Smooth muscle cell of trachea (primary cell): ENCODE measurements at places on chromosomes 16 and 17. TPM values are rescaled to one million over a fixed set of nuclear protein-coding genes. Genes with fewer than 3 reads are reported as not detected.

Gene CEMP1
- total RNA-seq: 0.66 TPM in 1 of 2 replicates, not detected in the other

Gene EMC6
- 12.6 and 14.7 TPM in 2 replicates for total RNA-seq

Gene IGSF6
- total RNA-seq: not detected in 2 replicates

Gene MT1A
- total RNA-seq: 1.5 and 1.7 TPM in 2 replicates

Gene TCF25
- 215 and 233 TPM in 2 replicates for total RNA-seq

Gene CENPV
- total RNA-seq: 5.4 and 6.9 TPM in 2 replicates

Gene CSH2
- not detected in 2 replicates for total RNA-seq

Gene NPIPB6
- total RNA-seq: 1.3 and 6.1 TPM in 2 replicates
